Stimulated activated CD4-positive, alpha-beta T cell treated with anti-CD3 and anti-CD28 coated beads, Interleukin-1b, Interleukin-23, amount 100 ng/mL, for 1 hour (primary cell): ENCODE measurements at places on chromosomes 4 and X.

GRCh38 chr4:186297013-186297645 is 31.1 kb downstream of the F11 start:
- no peak for DNase-seq

DNA sequence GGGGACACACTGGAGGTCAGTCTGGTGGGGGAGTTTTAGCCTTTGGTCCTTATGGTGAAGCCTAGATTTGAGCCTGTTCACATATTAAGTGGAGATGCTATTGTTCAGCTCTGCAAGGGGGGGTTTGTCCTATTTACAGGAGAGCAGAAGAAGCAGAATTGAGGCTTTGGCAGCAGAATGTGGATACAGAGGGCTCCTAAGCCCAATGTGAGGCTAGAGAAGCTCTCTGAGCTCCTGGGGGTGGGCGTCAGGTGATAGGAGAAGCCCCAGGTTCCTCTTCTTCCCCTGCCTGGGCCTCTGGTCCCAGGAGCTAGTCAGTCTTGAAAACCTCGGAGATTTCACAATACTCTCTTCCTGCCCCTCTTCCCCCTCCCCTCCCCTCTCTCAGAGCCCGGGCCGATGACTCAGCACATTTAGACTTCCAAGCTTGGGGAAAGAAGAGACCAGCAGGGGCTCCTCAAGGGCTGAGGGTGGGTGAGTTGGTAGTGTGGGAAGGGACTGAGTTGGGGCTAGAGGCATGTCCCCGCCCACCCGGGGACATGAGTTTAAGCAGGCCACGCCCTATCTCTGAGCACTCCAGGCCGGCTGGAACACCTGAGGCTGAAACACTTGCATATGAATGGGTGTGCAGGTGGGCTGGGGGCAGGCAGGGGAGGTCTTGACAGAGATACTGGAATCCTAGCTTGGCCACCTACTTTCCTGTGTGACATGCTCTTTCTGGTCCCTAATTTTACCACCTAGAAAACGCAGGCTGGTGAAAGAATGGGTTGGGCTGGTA is 3.4 kb downstream of the TFE3 start:
- peak; percentile 10 for DNase-seq

DNA sequence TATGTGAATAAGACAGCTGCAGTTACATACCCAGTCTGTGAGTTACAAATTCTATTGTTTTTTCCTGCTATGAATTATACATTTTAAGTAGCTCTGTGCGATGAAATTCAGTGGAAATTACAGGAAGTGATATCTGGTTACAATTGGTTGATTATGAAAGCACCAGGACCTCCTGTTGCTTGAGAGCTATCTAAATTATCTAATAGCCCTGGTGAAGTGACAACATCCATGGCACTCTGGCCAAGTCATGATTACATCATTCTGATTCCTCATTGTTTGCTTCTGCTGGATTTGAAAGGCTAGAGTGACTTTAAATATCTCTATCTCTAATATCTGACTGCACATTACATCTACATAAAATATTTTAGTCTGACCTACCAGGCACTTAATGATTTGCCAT is 515.0 kb downstream of the CFAP47 start:
- no peak for DNase-seq

DNA sequence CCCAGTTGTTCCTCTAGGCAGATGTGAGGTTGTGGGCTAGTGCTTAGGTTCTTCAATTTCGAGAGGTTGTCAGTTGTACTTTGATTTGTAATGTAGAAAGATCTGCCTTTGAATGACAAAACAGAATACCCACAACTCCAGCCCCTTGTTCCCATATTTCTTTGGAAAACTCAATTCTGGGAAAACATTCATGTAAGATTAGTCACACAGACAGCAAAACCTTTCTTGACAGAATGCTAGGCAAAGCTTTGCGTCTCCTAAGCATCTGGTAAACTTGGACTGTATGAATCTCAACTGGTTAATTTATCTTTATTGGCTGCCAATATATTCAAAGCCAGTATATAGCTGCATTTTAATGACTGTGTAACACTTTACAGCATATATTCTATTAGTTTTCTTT is 34.9 kb downstream of the NOCT start:
- DNase-seq: no peak

GRCh38 chrX:31061091-31061490 is 10.8 kb downstream of the FTHL17 start:
- DNase-seq: no peak

GRCh38 chr4:121785479-121785878 is 15.6 kb upstream of the EXOSC9 start:
- no peak for DNase-seq

DNA sequence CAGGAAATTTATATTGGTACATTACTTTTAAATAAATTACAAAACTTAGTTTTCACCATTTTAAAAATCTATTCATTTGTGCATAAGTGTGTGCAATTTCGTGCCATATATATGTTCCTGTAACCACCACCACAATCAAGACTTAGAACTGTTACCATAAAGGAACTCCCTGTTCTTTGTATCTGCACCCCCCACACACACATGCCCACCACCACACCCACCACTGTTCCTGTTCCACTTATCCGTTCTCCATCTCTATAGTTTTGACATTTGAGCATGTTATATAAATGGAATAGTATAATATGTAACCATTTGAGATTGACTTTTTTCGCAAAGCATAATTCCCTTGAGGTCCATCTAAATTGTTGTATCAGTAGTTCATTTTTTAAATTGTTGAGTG is 73.7 kb downstream of the TAF1 start:
- DNase-seq: no peak
